ENCODE measurements at places on chromosomes 4 and X. TPM values are rescaled to one million over a fixed set of nuclear protein-coding genes. Genes with fewer than 3 reads are reported as not detected.

DNA sequence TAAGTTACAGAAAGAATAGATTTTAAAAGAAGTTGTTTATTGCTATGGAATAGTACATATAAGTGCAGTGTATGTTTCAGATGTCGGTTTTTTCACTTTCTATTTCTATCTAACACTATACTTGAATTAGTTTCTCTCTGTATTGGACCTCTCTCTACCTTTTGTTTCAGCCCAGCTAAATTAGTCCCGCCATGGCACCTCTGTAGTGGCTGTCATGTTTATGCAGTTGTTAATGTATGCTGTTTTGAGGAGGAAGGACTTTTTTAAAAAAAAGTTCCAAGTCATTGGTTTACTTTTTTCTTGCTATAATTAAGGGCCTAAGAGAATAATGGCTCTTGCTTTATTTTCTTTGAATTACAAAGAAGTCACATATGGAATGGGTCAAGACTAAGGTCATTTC is 118.1 kb downstream of the AKAP4 start:
- H3K4me1 ChIP-seq: no peaks in the 10 kb centered on the region
- no peaks in the 10 kb centered on the region for H3K36me3 ChIP-seq
- H3K4me3 ChIP-seq: no peak overlapping the region
- no peak overlapping the region for H3K27ac ChIP-seq

GRCh38 chr4:37747772-37748330 is 61.7 kb upstream of the RELL1 start:
- H3K4me1 ChIP-seq: no peaks in the 10 kb centered on the region
- DNase-seq: no peak
- no peak overlapping the region for H3K27ac ChIP-seq
- no peak overlapping the region for H3K4me3 ChIP-seq

DNA sequence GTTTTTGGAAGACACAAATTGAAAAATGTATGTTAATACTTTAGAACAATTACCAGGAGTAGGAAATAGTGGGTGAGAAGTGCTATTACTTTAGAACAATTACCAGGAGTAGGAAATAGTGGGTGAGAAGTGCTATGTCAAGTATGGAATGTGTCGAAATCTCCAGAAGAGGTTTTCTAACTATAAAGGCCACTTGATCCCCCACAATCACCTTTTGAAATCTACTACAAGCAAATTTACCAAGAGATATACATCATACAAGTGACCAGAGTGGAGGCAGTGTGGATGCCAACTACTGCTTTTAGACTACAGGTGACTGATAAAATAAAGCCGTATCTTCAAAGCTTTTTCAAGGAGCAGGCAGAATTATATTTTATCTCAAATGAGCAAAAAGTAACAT is 43.1 kb downstream of the MAB21L2 start:
- H3K4me1 ChIP-seq: peaks cover 3% of the 10 kb centered on the region
- no peak overlapping the region for H3K4me3 ChIP-seq
- peaks cover 10% of the 10 kb centered on the region for H3K36me3 ChIP-seq
- no peak overlapping the region for H3K27ac ChIP-seq
- no peaks in the 10 kb centered on the region for H3K27me3 ChIP-seq
- DNase-seq: no peak

Gene LUZP4
- total RNA-seq: not detected
